ENCODE measurements at places on chromosomes 4 and X. TPM values are rescaled to one million over a fixed set of nuclear protein-coding genes. Genes with fewer than 3 reads are reported as not detected.

The GAGE1 gene
- not detected for total RNA-seq

- H3K27ac ChIP-seq: no peak overlapping the region
- DNase-seq: peak; percentile 15
- no peak overlapping the region for H3K4me3 ChIP-seq
- peaks cover 11% of the 10 kb centered on the region for H3K27me3 ChIP-seq
- peaks cover 2% of the 10 kb centered on the region for H3K4me1 ChIP-seq
- no peaks in the 10 kb centered on the region for H3K36me3 ChIP-seq
Measured at GRCh38 chrX:49754233-49754857, 58.6 kb upstream of the PAGE1 start.

The BGN gene
- total RNA-seq: not detected

- peak overlapping the region; percentile 60 for H3K27ac ChIP-seq
- no peak for DNase-seq
- H3K27me3 ChIP-seq: no peaks in the 10 kb centered on the region
- H3K4me1 ChIP-seq: no peaks in the 10 kb centered on the region
Measured at GRCh38 chr4:3217266-3217665, 31.7 kb upstream of the MSANTD1 start.

GRCh38 chr4:26346203-26346620 is 25.4 kb downstream of the RBPJ start:
- peaks cover 49% of the 10 kb centered on the region for H3K4me1 ChIP-seq
- H3K27me3 ChIP-seq: no peaks in the 10 kb centered on the region
- H3K27ac ChIP-seq: no peak overlapping the region
- no peak for DNase-seq

The TMEM150C gene
- not detected for total RNA-seq

The GSPT2 gene
- total RNA-seq: 12.1 TPM

DNA sequence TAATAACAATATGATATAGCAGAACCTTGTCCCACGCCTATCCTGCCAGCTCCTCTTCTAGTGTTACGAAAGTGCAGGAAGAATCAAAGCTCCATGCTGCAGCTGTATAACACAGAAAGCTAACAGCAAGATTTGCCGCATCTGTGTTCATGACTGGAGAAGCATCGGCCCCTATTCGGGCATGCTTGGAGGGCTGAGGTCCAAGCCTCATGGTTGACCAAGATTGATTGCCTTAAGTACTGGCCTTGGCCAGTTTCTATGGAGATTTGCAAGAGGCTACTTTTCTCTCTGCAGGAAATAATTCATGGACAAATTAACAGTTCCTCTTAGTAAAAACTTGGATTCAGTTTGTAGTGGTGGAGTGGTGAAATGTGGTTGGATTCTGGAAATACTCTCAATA is 12.9 kb upstream of the NDP start:
- H3K4me3 ChIP-seq: no peak overlapping the region
- no peaks in the 10 kb centered on the region for H3K36me3 ChIP-seq
- H3K4me1 ChIP-seq: no peaks in the 10 kb centered on the region
- DNase-seq: no peak
- no peak overlapping the region for H3K27ac ChIP-seq
- no peaks in the 10 kb centered on the region for H3K27me3 ChIP-seq

The ASB5 gene
- not detected for total RNA-seq

The PPARGC1A gene
- not detected for total RNA-seq

GRCh38 chr4:54403700-54404453 is 174.8 kb downstream of the PDGFRA start:
- H3K27ac ChIP-seq: no peak overlapping the region
- H3K4me3 ChIP-seq: no peak overlapping the region
- H3K4me1 ChIP-seq: no peaks in the 10 kb centered on the region

DNA sequence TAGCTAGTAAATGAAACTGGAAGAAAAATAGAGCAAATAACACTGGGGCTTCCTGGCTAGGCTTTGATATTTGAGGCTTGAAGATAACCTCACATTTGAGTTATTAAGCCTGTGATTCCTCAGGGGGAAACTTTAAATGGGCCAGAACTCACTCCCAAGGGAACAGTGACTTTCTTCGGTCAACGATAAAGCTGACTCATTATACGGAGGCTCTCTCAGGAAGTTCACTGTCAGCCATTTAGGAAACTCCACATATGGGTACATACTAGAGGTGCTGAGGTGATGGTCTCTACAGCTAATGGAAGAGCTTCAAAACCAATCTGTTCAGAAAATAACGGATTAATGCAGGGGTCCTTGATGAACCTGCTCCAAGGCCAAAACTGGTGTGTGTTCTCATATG is 120.8 kb downstream of the SH2D1A start:
- DNase-seq: no peak
- no peaks in the 10 kb centered on the region for H3K36me3 ChIP-seq
- H3K27ac ChIP-seq: no peak overlapping the region
- no peaks in the 10 kb centered on the region for H3K27me3 ChIP-seq
- H3K4me3 ChIP-seq: no peak overlapping the region

DNA sequence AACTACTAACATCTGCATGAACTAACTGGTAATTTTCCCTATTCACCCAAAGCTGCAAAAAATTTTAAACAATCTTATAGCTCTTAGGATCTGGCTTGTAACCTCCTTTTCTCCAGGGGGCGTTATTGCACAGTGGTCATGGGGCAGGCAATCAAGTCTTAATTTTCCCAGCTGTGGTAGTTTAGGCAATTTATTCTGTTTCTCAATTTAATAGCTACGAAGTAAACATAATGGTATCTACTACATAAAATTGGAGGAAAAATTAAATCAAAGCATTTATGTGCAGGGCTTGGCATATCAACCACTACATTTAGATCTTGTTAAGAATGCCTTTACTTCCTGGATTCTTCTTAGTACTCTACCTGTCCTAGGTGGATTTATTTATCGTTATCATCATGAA is 137.4 kb upstream of the GUCY1A1 start:
- no peaks in the 10 kb centered on the region for H3K36me3 ChIP-seq
- H3K4me3 ChIP-seq: no peak overlapping the region
- peaks cover 6% of the 10 kb centered on the region for H3K4me1 ChIP-seq
- H3K27me3 ChIP-seq: no peaks in the 10 kb centered on the region

The RHOH gene
- 112 TPM for total RNA-seq

GRCh38 chrX:140318296-140318695 is 186.6 kb downstream of the SOX3 start:
- no peaks in the 10 kb centered on the region for H3K27me3 ChIP-seq
- H3K27ac ChIP-seq: no peak overlapping the region
- H3K36me3 ChIP-seq: no peaks in the 10 kb centered on the region
- no peak for DNase-seq
- no peaks in the 10 kb centered on the region for H3K4me1 ChIP-seq

DNA sequence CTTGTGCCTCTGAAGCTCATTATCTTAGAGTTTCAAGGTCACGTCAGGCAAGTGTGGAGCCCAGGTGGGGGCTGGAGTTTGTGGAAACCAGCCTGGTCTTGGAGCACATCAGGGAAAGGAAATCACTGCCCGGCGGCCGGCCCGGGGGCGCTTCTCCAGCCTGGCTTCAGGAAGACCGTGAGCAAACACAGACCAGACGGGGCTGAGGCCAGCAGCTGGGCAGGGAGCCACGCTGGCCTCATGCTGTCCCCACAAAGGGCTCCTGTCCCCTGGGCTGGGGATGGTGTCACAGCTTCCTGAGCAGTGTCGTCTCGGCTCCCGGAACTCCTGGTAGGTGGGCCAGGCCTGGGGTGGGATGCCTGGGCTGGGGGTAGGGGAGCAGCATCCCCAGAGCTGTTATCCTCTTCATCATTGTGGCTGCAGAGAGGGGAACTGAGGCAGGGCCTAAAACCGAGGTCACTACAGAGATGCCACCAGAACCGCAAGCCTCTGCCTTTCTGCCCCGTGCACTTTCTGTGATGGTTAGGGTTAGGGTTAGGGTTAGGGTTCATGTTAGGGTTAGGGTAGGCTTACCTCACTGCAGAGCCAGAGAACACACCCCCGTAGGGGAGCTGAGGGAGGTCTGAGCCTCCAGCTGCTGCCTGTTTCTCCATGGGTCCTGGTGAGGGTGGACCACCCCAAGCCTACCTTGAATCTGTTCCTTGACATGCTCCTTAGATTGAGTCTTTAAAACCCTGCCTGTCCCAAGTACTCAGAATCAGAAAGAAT is 77.5 kb downstream of the HTRA3 start:
- no peak overlapping the region for H3K4me3 ChIP-seq
- no peaks in the 10 kb centered on the region for H3K4me1 ChIP-seq

DNA sequence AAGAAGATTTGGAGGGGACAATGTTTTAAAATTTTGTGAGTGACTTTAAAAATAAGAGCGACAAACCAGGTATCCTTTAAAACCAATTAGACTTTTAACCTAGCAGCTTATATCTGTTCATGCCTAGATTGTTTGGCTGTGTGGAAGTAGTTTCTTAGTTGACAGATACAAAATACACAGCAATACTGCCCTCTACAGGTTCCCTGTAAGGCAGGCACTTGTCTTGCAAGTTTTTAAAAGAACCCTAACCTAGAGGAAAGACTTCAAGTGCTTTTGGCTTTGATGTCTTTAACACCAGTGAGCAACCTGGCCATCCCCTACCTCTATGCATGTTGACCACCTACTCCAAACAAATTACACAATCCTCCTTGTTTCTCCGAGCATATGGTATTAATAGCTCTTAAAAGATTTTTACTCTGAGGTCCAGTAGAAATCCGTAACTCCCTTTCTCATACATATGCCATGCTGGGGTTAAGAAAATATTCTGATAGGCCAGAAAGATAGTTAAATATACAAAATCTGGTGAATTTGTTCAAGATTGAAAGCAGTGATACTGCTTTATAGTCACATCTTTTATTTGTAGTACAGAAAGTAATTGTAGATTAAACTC is 273.0 kb downstream of the ARHGAP24 start:
- no peak overlapping the region for H3K27ac ChIP-seq
- peaks cover 8% of the 10 kb centered on the region for H3K27me3 ChIP-seq
- H3K4me3 ChIP-seq: no peak overlapping the region
- H3K4me1 ChIP-seq: no peaks in the 10 kb centered on the region
- DNase-seq: no peak
- no peaks in the 10 kb centered on the region for H3K36me3 ChIP-seq

GRCh38 chr4:123939621-123940020 is 543.0 kb downstream of the SPRY1 start:
- no peak for DNase-seq
- no peaks in the 10 kb centered on the region for H3K36me3 ChIP-seq
- H3K27ac ChIP-seq: no peak overlapping the region
- H3K27me3 ChIP-seq: peaks cover 10% of the 10 kb centered on the region
- H3K4me1 ChIP-seq: no peaks in the 10 kb centered on the region
- H3K4me3 ChIP-seq: no peak overlapping the region

The IL15 gene
- total RNA-seq: 0.34 TPM

- no peak overlapping the region for H3K4me3 ChIP-seq
- no peak for DNase-seq
- H3K27ac ChIP-seq: no peak overlapping the region
- H3K27me3 ChIP-seq: peaks cover 30% of the 10 kb centered on the region
- H3K4me1 ChIP-seq: peaks cover 3% of the 10 kb centered on the region
Measured at GRCh38 chr4:26267087-26267486, 53.7 kb upstream of the RBPJ start.

All from activated naive CD8-positive, alpha-beta T cell treated with anti-CD3 and anti-CD28 coated beads for 36 hours (primary cell).